ENCODE measurements at places on chromosomes 16 and 17. TPM values are rescaled to one million over a fixed set of nuclear protein-coding genes. Genes with fewer than 3 reads are reported as not detected.

GRCh38 chr17:4535667-4536258 lies 19.4 kb downstream of the MYBBP1A start:
- H3K27me3 ChIP-seq = peaks cover 23% of the 10 kb centered on the region
- peak overlapping the region; percentile 73 for H3K4me3 ChIP-seq
- DNase-seq = no peak
- peaks cover 13% of the 10 kb centered on the region for H3K36me3 ChIP-seq

GRCh38 chr16:72467157-72467759 lies 295.3 kb upstream of the PMFBP1 start:
- H3K27ac ChIP-seq = no peak overlapping the region
- no peak overlapping the region for H3K4me3 ChIP-seq
- DNase-seq = peak; percentile 10
- H3K27me3 ChIP-seq = no peaks in the 10 kb centered on the region

- no peak overlapping the region for H3K27ac ChIP-seq
- peaks cover 7% of the 10 kb centered on the region for H3K4me1 ChIP-seq
- H3K27me3 ChIP-seq = peaks cover 4% of the 10 kb centered on the region
These were observed 53.7 kb upstream of the RCVRN start for GRCh38 chr17:9958586-9959281.

GRCh38 chr17:39174920-39175694 lies 9.1 kb upstream of the ARL5C start:
- peaks cover 15% of the 10 kb centered on the region for H3K27me3 ChIP-seq
- no peak overlapping the region for H3K4me3 ChIP-seq
- peaks cover 25% of the 10 kb centered on the region for H3K36me3 ChIP-seq
- peak; percentile 76 for DNase-seq
- H3K4me1 ChIP-seq = no peaks in the 10 kb centered on the region

- no peak overlapping the region for H3K27ac ChIP-seq
- no peak overlapping the region for H3K4me3 ChIP-seq
- H3K36me3 ChIP-seq = no peaks in the 10 kb centered on the region
- peaks cover 9% of the 10 kb centered on the region for H3K4me1 ChIP-seq
- DNase-seq = no peak
- no peaks in the 10 kb centered on the region for H3K27me3 ChIP-seq
These were observed 70.2 kb upstream of the GNAO1 start for GRCh38 chr16:56121156-56121500.

DNA sequence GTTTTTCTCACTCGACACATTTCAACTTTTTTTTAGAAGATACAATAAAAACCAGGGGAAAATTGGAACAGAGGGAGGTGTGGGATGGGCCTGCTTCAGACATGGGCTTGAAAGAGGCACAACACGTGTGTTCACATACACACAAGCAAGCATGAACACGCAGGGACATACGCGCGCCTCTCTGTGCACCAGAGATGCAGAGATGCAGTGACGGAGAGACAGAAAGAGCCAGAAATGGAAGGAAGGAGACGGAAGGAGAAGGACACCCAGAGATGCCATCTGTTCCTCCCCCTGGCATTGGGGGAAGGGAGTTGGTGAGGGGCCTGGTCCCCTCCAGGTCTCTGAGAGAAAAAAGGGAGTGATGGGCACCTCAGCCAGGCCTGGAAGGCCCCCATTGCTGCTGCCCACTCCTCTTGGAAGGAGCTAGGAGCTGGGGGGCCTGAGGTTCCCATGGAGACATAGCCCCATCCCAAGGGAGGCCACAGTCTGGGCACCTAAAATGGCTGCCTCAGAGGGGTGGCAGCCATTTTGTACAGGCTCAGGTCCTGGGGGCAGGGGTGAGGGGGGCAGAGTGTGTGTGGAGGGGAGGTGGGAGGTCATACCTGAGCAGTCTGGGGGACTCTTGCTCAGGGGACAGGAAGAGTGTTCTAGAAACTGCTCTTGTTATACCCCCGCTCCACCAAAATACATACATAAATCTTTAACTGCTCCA lies 3.8 kb upstream of the NEUROD2 start:
- peaks cover 20% of the 10 kb centered on the region for H3K27me3 ChIP-seq
- DNase-seq = no peak
- H3K4me3 ChIP-seq = no peak overlapping the region
- H3K4me1 ChIP-seq = no peaks in the 10 kb centered on the region
- H3K36me3 ChIP-seq = peaks cover 3% of the 10 kb centered on the region
- H3K27ac ChIP-seq = no peak overlapping the region

- H3K36me3 ChIP-seq = peaks cover 4% of the 10 kb centered on the region
- H3K27ac ChIP-seq = no peak overlapping the region
- no peak for DNase-seq
- peaks cover 9% of the 10 kb centered on the region for H3K4me1 ChIP-seq
- H3K4me3 ChIP-seq = no peak overlapping the region
These were observed 9.2 kb downstream of the QPRT start for GRCh38 chr16:29688172-29688571.

GRCh38 chr16:9300252-9300651 lies 208.8 kb downstream of the HAPSTR1 start:
- H3K27me3 ChIP-seq = no peaks in the 10 kb centered on the region
- H3K36me3 ChIP-seq = no peaks in the 10 kb centered on the region
- H3K27ac ChIP-seq = no peak overlapping the region

- H3K27me3 ChIP-seq = peaks cover 5% of the 10 kb centered on the region
- no peak overlapping the region for H3K27ac ChIP-seq
- no peak overlapping the region for H3K4me3 ChIP-seq
- H3K4me1 ChIP-seq = no peaks in the 10 kb centered on the region
These were observed 29.2 kb upstream of the FASN start for GRCh38 chr17:82127315-82127595.

GRCh38 chr16:777826-778225 lies 10.4 kb downstream of the RPUSD1 start:
- H3K27ac ChIP-seq = no peak overlapping the region
- H3K36me3 ChIP-seq = no peaks in the 10 kb centered on the region
- H3K4me1 ChIP-seq = no peaks in the 10 kb centered on the region

The SLFN13 gene
- 9.1 TPM for total RNA-seq

The ANKRD40CL gene
- not detected for total RNA-seq

The RNF222 gene
- total RNA-seq = not detected

The CDRT15 gene
- total RNA-seq = not detected

The TEKT1 gene
- 1.2 TPM for total RNA-seq

The APOBR gene
- total RNA-seq = 6.8 TPM

The MBTPS1 gene
- total RNA-seq = 79.7 TPM

The ARHGAP44 gene
- 11.5 TPM for total RNA-seq

The INCA1 gene
- total RNA-seq = 2.2 TPM

The TANGO6 gene
- total RNA-seq = 10.4 TPM
